ENCODE measurements at places on chromosomes 5 and 9. TPM values are rescaled to one million over a fixed set of nuclear protein-coding genes. Genes with fewer than 3 reads are reported as not detected.

IL4 gene
- polyA plus RNA-seq: not detected

GNAQ gene
- polyA plus RNA-seq: 10.0 TPM

GABRG2 gene
- not detected for polyA plus RNA-seq

CSF1R gene
- not detected for polyA plus RNA-seq

DMRT1 gene
- not detected for polyA plus RNA-seq

C5orf15 gene
- 28.3 TPM for polyA plus RNA-seq

PHF2 gene
- polyA plus RNA-seq: 9.1 TPM

S1PR3 gene
- 2.5 TPM for polyA plus RNA-seq

HSD17B3 gene
- polyA plus RNA-seq: not detected

SLC36A2 gene
- polyA plus RNA-seq: not detected

DNA sequence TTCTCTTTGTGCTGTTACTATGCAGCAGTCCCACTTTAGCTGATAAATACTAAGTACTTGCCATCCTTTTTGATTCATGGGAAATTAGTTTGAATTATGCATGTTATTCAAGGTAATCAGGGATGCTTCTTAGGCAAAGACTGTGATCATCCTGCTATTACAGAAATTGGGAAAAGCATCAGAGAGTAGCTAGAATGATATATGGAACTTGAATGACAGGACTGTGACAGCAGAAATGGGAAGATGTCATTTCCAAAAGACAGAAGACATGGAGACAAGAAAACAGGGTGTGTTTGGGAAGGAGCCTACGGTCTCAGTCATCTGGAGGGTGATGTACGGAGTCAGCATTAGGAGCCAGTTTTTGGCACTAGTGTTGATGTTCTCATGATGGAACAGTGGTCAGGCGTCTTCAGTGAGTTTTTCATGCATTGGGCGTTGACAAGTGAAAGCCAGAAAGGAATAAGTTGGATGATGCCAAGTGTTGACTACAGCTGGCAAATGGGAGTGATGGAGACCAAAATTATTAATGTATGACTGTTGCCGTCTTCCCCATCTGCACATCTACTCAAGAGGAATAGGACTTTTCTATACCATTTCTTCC, 70.4 kb downstream of the TMEM167A start:
- no peak for DNase-seq

DNA sequence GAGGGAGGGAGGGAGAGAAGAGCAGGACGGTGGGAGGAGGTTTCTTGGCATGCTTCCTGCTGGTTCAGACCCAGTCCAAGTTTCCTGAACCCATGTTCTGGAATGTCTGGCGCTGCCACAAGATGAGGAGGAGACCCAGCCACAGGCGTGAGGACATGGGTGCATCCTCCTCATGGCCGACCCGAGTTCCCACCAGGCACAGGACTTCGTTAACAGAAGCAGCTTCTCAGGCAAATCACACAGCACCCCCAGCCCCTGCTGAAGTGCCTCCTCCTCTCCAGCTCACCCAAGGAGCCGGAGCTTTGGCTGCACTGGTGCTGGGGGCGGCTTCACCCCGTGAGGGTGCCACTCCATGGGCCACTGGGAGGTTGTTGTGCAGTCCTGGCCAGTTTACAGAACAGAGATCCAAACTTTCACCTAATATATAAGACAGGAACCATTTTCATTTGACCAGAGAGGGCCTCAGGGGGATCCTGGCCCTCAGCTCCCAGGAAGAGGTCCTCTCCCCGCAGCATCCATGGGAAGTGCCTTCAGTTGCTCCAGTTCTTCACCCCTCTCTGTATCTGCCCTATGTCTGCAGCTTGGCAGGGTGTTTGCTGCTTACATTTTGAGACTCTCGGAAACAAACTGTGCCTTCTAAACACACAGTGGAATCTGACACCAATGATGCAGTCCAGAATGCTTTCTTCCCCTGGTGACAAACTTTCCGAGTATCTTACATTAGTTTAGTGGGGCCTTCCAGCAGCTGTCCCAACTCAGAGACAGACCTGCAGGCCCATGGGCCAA, 10.2 kb upstream of the NKD2 start:
- no peak for DNase-seq

GRCh38 chr5:3599226-3600105, 3.8 kb downstream of the IRX1 start:
- DNase-seq: no peak

GRCh38 chr5:178121391-178122276, 8.3 kb downstream of the N4BP3 start:
- no peak for DNase-seq

DNA sequence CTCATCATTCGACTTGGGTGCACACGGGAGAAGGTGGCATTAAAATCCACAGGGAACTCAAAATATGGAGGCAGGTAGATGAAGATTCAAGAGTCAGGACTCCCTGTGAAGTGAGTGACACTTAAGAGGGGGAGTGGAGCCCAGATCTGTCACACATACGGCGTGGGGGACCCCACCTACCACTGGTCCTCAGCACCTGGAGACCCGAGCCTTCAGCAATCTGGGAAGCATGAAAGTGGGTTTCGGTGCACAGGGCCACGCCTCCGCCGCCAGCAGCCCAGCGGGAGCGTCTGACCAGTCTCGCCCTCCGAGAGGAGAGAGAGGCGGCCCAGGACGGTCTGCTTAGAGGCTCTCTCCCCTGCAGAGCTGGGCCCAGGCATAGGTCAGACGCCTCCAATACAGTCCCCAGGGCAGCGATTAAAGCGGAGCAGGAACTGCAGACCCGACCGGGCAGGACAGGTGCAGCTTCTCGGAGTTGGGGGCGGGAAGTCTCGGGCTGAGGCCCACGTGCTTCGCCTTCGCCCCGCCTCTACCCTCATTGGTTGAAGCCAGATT, 639 bp upstream of the SLC2A8 start:
- DNase-seq: no peak

GRCh38 chr9:84154320-84154719, 173.7 kb downstream of the RMI1 start:
- no peak for DNase-seq

DNA sequence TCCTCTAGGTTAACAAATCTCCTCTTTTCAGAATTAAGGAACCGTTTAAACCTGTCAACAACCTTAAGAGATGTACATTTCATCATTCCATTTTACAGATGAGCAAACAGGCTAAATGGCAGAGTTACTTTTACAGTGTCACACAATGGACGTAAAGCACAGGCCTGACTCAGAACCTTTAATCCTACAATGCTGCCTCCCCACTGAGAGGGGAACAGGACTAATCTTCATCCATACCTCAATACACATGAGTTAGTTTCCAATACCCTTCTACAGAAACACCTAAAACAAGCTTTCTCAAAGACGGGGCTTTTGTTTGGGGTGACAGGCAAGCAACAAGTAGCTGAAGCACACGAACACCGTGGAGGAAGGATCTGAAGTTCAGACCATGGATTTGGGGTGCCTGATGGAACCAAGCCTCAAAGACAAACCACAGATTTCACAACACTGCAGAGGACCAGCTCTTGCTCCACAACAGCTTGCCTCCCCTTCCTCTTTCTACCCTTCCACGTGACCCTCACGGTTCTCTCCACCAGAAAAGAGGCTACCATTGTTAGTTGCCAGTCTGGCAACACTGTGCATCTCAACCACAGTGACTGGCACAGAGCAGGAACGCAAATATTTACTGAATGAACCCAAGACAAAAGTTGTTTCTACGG, 1.8 kb downstream of the RNF130 start:
- no peak for DNase-seq

GRCh38 chr5:117210796-117211195, 636.2 kb upstream of the SEMA6A start:
- DNase-seq: no peak

DNA sequence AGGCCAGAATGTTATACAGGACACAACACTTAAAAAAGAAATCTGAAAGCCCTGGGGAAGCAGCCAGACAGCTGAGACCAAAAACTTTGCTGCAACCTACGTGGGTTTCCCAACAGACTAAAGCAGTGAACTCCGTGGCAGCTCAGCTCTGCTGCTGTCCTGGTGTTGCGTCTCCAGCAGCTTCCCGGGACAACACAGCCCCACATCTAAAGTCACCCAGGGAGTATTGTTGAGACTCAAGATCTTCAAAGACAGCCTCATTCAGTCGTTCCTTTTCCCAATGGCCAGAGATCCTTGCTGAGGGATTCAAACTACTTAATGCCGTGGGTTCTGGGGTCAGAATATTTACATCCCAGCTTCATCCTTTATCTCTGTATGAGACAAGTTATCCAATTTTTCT, 125.8 kb downstream of the MED10 start:
- no peak for DNase-seq

DNA sequence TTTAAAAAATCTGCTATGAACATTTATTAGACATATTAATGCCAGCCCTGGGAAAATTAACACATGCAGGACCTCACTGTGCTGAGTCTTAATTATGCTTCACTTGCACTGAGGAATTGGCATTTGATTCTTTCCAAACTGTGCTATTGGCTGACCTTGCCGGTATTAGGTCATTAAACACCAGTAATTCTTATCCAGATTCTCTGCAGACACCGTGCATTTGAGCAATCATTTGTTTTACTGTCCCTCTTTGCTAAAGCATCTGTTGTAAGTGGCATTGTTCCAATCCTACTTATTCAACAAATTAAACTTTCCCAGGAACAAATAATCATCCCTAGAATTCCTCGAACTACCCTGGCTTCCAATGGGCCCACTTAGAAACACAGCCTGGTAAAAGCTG, 145.0 kb downstream of the SLC12A2 start:
- no peak for DNase-seq

DNA sequence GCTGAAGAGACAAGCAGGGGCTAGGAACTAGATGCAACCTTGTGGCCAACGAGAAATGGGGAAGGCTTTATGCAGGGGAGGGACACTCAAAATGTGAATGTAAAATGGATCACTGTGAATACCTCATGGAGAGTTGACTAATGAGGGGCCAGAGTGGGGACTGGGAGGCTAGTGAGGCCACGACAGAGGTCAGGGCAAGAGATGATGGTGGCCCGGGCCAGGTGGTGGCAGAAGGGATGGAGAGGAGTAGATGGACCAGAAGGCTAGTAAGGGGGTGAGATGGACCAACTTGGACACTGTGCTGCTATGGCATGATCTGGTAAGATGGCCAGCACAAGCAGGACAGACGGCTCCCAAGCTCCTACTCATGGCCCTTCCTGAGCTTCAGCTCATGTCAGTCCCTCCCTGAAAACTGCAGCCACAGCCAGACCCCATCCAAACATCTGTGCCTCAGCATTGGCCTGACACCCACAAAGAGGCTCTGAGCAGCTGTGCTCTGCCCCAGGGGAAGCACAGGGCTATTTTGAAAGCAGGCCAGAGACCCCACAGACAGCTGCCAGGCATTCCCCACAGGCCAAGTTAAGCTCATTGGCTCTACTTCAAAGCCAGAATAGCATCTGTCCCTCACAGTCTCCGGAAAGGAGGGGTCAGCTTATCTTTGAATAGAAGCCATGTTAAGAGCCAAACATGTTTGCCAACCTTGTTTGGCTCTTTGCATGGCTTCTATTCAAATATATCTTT, 22.1 kb downstream of the P4HA2 start:
- DNase-seq: no peak

- DNase-seq: no peak
Observed at GRCh38 chr9:129242971-129243561, 65.0 kb upstream of the IER5L start.

GRCh38 chr5:132025403-132025971, 14.0 kb upstream of the ACSL6 start:
- no peak for DNase-seq

- no peak for DNase-seq
Observed at GRCh38 chr5:93062548-93062947, 518.5 kb downstream of the NR2F1-AS1 start.

DNA sequence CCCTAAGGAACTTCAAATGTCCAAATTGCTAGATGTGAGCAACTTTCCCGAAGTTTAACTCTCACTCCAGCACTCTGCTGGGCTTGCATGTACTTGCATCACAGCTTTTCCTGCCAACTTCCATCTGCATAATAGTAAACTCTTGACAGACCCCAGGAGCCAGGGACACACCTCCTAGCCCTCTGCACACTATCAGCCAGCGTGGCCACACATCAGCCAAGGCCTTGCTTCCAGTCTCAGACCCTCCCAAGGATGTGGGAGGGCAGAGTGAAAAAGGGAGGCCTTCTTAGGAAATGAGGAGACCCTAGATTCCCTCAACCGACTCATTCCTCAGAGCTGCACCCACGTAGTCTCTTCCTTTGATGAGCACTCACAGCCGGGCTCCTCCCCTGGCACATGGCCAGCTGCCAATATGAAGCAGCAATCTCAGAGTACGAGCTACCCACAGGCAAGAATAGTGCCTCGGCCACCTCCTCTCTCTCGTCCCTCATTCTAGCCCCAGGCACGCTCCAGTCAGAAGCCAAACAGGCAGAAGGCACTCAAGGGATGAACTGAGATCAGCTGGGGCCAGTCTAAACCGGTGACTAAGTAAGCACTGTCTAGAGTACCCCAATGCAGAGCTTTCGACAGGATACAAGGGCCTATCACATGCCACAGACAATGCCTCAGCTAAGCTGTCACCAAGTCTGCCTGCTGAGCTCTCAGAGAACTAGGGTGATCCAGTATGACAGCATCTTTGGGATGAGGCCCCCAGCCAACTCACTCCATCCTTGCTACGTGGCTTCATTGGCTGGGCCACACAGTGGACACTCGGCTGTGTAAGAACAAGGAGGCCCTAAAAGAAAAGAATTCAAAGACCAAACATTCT, 2.3 kb downstream of the P4HA2 start:
- peak; percentile 88 for DNase-seq

- DNase-seq: no peak
Observed at GRCh38 chr5:36264202-36264760, 22.6 kb upstream of the NADK2 start.

DNA sequence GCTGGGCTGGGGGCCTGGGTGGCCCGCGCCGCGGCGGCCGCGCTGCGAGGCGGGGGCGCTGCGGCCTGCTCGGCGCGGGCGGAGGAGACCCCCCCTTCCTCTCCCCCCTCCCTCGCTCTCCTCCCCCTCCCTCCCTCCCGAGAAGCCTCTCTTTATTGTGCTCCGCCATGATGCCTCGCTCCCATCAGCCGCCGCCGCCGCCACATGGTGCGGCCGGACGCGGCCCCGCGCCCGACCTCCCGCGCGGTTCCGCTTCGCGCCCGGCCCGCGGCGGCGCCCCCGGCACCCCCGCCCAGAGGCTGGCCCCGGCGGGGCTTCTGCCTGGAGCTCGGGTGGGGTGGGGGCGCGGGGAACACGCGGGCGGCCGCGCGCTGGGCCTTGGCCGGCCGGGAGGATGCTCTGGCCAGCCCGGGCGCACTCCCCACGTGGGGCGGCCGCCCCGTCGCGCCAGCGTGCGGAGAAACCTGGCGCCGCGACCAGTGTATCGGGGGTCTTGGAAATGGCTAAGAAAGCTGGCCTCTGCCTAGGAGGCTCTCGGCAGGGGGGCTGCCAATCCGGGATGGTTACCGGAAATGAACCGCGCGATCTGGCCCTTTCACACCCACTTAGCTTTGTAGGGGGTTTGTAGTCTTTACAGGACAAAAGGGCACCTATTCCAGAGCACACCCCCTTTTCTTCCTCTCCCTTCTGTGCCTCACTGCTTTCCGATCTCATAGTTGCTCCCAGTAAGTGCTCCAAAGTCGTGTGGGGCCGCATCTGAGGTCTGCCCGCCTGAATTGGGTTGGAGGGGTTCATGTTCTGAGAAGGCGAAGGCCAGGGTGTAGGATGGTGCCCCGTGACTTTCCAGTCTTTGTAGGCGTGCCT, 1.0 kb downstream of the SET start:
- no peak for DNase-seq

All from foreskin keratinocyte (primary cell).